ENCODE measurements at places on chromosomes 1 and 21.

DNA sequence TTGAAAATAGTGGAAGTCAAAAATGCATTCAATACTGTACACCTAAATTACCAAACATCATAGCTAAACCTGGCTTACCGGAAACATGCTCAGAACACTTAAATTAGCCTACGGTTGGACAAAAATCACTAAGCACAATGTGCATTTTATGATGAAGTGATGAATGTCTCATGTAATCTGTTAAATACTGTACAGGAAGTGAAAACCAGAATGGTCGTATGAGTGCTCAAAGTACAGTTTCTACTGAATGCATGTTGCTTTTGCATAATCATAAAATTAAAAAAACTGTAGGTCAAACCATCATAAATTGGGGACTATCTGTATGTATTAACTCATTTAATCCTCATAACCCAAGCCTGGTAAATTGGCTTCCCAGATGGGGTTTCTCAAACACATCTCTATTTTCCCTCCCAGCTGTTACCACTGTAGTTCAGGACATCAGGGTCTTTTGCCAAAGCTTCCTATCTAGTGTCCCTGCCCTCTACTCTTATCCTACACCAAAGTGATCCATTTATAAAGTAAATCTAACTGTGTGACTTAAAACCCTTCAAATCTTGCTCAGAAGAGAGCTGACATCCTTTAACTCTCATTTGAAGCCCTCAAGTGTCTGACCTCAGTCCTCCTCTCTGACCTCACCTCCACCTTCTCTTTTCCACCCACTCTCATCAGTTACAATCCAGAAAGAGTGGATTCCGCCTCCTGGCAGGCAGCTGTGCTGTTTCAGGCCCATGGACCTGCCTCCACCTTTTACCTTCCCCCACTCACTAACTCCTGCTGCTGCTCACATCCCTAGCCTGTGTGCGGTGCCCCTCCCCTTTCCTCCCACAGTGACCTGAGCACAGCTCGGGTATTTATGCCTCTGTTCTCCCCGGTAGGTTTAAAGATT lies 356.4 kb upstream of the ST6GALNAC5 start:
- DNase-seq, result no peak

- no peak for DNase-seq
Measured at GRCh38 chr1:161009602-161010211, 11.2 kb downstream of the F11R start.

GRCh38 chr1:230857822-230858221 lies 10.5 kb downstream of the C1orf198 start:
- no peak for DNase-seq

- DNase-seq, result no peak
Measured at GRCh38 chr1:55063577-55063942, 24.2 kb downstream of the PCSK9 start.

DNA sequence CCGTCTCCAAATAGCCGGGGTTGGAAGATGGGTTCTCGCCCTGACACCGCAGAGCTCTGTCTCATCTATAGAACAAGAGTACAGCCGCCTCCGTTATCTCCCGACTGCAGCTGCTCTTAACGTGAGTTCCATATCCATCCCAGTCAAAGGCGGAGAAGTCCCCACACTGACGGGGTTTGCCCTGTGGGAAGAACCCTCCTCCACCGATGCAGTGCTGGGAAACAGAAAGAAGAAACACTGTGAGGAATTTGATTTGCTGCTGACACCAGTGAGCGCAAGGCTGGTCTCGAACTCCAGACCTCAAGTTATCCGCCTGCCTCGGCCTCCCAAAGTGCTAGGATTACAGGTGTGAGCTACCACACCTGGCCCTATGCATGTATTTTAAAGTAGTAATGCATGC lies 9.5 kb downstream of the ITLN2 start:
- no peak for DNase-seq

DNA sequence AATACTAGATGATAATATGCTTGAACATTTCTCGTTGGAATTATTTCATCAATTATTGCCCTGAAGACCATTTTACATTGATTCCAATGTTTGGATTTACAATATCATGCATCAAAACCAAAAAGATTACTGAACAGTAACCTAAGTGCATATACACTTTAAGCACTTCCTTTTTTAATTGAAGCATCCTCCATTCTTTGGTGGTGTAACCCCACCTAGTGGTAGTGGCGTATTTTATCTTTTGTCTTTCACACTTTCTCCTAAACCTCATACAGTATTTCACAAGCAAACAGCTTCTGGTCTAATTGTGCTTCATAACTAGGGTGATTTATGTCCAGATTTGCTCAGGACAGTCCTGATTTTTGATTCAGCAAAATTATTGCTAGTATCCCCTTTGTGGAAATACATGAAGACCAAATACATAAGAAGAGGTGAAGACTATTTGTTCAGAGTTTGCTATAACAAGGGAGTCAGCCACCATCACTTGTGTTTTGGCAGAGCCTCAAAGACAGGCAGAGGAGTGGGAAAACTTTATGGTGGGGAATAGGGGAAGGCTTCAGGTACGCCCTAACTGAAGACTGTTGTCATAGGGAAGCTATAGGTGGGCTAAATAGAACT lies 3.4 kb upstream of the NVL start:
- no peak for DNase-seq

DNA sequence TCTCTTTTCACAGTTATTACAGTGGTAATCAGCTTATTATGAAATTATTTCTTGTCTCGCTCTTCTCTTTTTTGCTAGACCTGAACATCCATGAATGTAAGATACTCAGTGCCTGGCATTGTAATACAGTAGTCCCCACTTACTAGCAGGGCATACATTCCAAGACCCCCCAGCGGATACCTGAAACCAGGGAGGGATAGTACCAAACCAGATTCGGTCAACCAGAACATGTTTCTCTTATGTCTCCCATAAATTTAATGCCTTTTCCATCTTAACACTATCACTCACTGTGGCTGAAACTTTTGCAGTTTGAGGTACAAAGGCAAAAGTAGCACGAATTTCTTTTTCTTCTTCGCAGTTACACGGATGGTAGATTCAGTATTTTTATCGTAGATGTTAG lies 24.6 kb upstream of the B3GALT2 start:
- no peak for DNase-seq

DNA sequence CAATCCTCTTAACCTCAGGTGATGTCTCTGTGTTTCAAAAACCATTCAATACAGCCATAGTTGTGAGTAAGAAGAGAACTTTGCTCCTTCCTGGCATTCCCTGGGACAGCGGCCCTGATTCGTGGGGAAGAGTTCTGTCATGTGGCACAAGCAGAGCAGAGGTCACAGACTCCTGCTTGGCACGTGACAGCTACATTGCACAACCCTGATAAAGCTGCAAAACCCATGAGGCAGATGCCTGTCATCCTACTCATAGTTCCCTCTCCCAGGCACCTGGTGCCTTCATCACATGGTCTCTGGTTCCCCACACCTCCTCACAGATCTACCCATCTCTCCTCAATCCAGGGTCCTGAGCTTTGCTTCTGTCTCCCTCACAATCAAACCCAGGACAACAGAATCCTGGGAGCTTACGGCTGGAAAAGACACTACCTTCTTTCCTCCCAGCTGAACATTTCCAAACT lies 70.8 kb downstream of the PLPP3 start:
- DNase-seq, result no peak

DNA sequence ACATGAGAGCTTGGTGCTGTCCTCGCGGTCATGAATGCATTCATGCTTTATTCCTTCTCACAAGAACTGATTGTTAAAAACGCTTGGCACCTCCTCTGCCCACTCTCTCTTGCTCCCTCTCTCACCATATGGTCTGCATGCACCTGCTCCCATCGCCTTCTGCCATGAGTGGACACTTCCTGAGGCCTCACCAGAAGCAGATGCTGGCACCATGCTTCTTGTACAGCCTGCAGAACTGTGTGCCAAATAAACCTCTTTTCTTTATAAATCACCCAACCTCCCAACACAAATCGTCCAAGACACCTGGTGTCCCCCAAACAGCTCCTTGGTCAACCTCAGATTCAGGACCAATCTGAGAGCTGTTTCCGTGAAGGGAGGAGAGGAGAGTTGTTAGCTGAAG lies 43.3 kb upstream of the PCBP3 start:
- no peak for DNase-seq

DNA sequence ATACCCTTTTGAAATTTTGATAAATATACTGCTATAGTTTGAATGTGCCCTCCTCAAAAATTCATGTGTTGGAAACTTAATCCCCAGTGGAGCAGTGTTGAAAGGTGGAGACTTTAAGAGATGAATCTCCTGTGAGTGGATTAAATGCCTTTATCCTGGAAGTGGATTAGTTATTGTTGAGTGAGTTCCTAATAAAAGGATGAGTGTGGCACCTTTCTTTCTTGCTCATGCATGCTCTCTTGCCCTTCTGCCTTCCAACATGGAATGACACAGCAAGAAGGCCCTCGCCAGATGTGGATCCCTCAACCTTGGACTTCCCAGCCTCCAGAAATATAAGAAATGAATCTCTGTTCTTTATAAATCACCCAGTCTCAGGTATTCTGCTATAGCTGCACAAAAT lies 51.8 kb downstream of the CD160 start:
- DNase-seq, result no peak

- DNase-seq, result no peak
Measured at GRCh38 chr21:44871576-44872269, 1.8 kb downstream of the PTTG1IP start.

DNA sequence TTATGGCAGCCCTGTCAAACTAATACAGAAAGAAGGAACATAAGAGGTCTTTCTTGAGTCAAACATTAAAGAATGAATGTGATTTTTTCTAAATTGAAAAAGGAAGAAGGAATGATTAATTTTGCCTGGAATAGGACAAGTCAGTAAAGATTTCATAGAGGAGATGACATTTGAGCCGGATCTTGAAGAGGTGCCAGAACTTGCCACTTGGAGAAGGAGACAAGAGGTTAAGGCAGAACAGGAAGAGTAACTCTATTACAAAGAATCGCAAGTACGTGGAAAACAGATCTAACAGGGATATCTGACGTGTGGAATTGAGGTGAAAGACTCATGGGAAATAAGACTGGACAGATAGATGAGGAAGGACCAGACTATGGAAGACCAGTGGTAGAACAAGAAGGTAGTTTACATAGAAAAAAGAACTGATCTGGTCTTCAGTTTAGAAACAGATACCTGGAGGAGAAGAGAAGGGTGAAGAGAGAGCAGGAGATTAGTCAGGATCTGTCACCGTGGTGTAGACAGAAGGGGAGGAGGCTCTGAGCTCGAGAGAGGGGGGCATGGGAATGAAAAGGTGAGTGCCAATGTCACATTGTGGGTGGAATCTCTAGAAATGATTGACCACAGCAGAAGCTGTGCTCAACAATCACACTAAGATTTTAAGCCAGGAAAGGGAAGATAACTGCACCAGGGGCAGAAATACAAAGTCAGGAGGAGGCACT lies 32.5 kb downstream of the RHOU start:
- no peak for DNase-seq

- no peak for DNase-seq
Measured at GRCh38 chr1:40620150-40620549, 45.3 kb downstream of the RIMS3 start.

Data from hypothalamus (tissue), 51 donors.